Iris pigment epithelial cell (primary cell): ENCODE measurements at places on chromosomes 11 and 22.

- peak; percentile 11 for DNase-seq
These were observed 47.2 kb downstream of the CCDC15 start for GRCh38 chr11:125001079-125001778.

DNA sequence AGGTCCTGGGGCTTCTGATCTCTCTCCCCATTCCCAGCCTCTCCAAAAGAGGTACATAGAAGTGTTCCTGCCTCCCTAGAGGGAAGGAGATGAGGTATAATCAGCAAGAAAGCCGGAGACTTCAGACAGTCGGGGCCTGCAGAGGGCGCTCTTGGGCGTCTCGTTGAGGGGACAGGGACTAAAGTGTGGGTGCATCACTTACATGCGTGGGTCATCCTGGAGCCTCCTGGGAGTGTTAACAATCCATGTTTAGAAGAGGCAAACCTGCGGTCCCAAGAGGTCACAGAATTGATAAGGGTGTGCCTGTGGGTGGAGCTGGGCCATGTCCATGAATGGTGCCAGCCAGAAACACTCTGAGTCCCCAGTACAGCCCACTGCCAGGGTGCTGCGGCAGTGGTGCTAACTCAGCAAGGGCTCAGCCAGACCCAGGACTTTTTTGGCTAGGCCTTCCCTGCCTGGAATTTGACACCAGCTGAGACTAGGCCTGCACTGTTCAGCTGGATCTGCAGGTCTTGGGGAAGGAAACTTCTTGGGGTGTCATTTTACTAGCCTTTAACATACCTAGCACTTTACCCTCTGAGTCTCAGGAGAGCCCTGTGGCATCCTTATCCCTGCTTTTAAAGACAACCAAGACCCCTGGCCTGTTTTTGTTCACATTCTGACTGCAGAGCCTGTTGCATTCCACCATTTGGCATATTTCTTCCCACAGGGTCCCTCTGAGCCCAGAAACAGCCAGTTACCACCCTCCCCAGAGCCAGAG, 5.5 kb downstream of the YDJC start:
- DNase-seq = peak; percentile 28

- peak; percentile 51 for DNase-seq
These were observed 56.0 kb downstream of the GLYATL2 start for GRCh38 chr11:58788355-58789023.

- DNase-seq = peak; percentile 60
These were observed 829 bp upstream of the ZBED5 start for GRCh38 chr11:10858439-10859325.

- DNase-seq = no peak
These were observed 1.4 kb downstream of the NEFH start for GRCh38 chr22:29481265-29482000.

GRCh38 chr11:117279711-117280376, 11.3 kb upstream of the BACE1-AS start:
- no peak for DNase-seq

DNA sequence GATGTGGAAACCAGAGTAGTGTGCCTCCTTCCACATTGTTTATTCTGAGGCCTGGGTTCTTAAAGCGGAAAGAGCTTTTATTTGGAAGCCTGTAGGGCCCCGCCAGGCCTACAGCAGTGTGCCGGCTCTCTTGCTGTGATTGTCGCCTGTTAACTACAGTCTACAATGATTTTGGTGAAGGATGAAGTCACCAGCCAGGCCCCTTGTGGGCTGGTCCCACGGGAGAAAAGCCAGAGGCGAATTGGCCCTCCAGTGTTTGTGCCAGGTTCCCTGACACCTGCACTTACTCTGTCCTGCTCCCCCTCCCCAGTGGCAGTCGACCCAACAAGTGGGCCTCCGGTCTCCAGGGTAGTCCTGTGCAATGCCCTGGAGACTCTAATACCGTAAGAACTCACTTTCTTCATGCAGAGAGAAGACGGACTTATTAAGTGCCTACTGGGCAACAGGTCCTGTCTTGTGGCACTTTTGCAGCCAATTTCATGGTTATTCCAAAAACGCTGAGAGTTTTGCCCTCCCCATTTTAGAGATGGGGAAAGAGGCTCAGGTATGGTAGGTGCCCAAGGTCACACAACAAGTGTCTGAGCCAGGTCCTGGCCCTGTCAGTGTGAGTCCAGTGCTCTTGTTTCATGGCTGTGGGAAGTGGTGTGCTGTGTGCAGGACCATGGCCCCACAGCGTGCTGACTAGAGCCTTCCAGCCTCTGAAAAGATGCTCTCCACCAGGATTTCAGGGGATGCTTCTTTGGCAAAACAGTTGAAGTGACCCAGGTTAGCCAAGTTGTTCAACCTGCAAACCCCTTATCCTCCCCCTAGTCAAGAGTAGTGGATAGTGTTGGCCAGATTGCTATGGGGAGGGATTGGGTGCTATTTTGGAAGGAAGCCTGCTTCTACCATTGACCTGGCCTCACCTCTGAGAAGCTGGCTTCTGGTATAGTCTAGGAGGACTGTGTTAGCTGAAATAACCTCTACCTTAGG, 1.4 kb downstream of the MICAL2 start:
- no peak for DNase-seq

DNA sequence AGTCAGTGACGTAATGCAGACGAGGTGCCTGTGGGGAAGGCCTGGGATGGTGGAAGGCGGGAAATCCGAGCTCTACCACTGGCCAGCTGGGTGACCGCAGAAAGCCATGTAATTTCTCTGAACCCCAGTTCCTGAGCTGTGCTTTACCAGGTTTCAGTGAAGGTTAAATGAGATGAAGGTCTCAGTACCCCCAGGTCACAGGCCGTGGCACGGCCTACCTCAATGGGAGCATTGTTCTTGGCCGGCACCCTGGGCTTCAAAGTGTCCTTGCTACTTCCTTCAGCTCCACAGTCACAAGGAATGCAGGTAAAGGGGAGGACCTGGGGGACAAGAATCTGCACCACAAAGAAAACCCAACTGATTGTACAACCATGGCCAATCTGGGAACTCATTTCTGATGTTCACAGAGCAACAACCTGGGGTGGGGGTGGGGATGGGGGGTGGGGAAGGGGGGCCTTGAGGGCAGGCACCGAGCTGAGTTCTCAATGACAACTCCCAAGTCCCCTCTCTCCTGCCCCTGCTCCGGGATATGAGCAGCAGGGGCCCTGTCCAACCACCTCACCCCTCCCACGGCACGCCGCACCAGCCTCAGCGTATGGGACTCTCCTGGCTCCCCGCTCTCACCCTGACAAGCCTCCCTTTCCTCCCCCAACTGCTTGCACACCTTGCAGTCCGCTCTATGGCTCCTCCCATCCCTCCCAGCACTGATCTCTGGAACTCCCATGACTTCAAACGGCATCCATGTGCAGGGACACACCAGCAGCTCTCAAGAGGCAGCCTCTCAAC, 59.1 kb upstream of the ARFGAP3 start:
- no peak for DNase-seq

GRCh38 chr11:60860943-60861342, 5.2 kb upstream of the PTGDR2 start:
- DNase-seq = no peak

- DNase-seq = no peak
These were observed 6.1 kb upstream of the ALG8 start for GRCh38 chr11:78145511-78146025.
